ENCODE measurements at places on chromosomes 1 and 21.

GRCh38 chr1:11498956-11499594 lies 20.1 kb downstream of the DISP3 start:
- no peak for DNase-seq

DNA sequence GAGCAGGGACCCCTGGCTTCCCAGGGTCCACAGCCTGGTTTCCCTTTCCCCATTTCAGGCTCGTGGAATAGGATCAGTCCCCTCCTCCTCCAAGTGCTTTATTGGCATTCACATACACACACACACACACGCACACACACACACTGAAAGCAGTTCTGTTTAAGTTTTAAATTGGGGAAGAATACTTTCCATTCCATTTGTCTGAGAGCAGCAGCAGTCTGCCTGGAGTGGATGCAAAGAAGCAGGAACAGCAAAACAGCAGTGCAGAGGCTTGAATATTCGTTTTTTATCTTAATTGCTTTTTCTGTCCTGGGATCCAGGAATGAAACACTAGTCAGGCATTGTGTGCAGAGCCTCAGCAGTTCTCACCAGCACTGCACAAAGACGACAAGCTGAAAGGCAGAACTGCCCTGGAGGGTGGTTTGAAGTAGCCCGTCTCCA lies 7.1 kb downstream of the CYB561D1 start:
- peak; percentile 62 for DNase-seq

DNA sequence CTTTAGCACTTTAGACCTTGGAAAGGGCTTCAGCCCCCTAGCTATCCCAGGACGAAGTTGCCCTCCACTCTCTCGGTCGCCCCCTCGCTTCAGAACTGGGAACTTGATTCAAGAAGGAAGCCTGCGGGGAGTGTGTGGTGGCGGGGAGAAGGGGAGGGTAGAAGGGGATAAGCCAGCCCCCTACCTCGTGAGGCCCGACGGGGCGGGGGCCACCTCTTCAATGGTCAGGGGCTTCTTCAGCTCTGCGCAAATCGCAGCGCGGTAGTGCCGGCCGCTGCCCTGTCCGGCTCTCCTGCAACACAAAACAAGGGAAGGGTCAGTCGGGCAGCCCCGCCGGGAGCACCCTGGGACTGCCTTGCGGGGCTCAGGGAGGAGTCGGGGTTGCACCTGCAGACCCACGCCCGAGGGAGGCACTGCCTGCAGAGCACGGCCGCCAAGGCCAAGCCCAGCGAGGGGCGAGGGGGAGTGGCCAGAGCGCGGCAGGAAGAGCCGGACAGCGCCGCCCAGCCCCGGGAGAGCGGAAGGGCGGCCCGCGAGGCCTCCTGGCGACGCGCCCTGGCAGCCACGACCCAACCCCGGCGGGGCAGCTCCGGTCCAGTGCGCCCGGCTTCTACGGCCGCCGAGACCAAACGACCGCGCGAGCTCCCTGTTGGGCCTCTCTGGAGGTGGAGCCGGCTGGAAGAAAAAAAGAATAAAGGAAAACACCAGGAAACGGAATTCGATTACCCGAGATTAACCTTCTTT lies 56.2 kb upstream of the RASAL2 start:
- peak; percentile 93 for DNase-seq

GRCh38 chr1:185564816-185565215 lies 169.4 kb upstream of the HMCN1 start:
- DNase-seq, result no peak

GRCh38 chr1:60969971-60970509 lies 112.3 kb upstream of the NFIA start:
- peak; percentile 46 for DNase-seq

DNA sequence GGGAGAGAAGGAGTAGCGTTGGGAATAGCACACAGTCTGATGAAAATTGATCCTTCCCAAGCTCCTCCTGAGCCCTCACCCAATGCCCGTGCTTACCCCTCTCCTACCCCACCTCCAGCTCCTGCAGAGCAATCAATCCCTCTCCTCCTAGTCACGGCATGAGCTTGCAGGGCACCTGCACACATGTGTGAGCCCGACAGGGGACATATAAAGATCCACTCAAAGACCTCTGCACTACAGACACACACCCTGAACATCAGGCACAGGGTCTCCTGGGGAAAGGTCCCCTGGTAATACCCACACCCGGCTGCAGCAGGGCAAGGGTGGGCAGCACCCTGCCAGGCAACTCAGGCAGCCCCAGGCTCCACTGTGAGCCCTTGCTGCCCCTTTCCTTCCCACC lies 426 bp downstream of the VSIG8 start:
- no peak for DNase-seq

DNA sequence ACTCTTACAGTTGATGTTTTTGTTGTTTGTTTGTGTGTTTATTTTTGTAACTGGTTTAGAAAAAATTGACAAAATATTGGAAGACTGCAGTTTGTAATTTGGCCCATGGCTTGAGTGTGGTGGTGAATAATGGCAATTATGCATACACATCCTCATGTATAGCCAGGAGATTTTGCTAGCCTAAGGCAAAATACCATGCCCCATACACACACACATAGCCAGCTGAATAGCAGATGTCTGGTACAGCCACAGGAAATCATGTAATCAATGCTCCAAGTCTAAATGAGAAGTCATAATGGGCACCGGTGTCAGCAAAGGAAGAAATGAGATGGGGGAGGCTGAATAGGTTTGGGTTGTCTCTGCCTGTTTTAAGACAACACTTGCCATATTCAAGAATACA lies 135.2 kb upstream of the COA6 start:
- DNase-seq, result no peak

GRCh38 chr1:3814065-3814464 lies 17.8 kb upstream of the LRRC47 start:
- no peak for DNase-seq

DNA sequence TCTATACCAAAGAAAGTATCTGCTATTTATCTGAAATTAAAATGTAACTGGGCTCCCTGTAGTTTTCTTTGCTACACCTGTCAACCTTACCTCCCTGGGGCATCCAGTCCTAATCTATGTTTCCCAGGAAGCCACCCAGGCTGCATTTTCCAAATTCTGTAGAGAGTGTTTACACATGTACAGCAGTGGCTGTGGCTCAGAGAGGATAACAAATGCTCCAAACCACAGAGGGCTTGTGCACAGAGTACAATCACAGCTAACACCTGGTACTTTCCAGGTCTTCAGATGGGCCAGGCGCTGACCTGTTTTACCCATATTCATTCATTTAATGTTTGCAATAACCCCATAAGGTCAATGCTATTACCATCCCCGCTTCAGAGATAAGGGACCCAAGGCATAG lies 146.5 kb upstream of the TNR start:
- DNase-seq, result no peak

- no peak for DNase-seq
Measured at GRCh38 chr21:17900990-17901385, 81.8 kb upstream of the C21orf91 start.

DNA sequence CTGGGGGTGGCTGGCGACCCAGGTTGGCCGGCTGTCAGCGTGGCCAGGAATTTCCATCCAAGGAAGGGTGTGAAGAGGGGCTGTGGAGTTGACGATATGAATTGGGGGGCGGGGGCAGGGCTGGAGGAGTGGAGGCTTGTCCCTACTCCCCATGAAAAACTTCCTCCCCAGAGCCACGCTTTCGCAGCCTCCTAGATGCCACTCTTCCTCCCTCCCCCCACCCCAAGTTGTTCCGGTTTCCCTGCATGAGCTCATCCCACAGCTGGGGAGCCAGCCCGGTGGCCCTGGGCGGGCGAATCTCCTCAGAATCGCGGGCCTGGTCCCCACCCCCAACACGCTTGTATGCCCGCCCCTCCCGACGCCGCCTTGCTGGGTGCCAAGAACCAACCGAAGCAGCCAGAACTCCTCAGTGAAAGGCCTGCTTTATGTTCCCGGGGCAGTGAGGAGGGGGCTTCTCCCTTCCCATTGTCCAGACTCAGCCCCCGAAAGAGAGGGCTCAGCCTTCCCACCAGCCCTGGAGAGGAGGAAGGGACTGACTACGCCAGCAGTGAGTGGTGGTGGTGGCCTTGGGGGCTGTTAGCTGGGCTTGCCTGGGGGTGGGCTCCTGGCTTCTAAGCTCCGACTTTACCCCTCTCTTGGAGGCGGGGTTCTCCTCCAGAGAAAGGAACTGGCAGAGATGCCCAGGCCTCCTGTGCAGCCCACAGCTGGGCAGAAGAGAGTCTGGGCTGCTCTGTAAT lies 1.8 kb upstream of the CSMD2 start:
- peak; percentile 23 for DNase-seq

- DNase-seq, result no peak
Measured at GRCh38 chr1:185207980-185208602, 51.1 kb downstream of the SWT1 start.

- DNase-seq, result no peak
Measured at GRCh38 chr1:45458894-45459293, 32.1 kb downstream of the TESK2 start.

DNA sequence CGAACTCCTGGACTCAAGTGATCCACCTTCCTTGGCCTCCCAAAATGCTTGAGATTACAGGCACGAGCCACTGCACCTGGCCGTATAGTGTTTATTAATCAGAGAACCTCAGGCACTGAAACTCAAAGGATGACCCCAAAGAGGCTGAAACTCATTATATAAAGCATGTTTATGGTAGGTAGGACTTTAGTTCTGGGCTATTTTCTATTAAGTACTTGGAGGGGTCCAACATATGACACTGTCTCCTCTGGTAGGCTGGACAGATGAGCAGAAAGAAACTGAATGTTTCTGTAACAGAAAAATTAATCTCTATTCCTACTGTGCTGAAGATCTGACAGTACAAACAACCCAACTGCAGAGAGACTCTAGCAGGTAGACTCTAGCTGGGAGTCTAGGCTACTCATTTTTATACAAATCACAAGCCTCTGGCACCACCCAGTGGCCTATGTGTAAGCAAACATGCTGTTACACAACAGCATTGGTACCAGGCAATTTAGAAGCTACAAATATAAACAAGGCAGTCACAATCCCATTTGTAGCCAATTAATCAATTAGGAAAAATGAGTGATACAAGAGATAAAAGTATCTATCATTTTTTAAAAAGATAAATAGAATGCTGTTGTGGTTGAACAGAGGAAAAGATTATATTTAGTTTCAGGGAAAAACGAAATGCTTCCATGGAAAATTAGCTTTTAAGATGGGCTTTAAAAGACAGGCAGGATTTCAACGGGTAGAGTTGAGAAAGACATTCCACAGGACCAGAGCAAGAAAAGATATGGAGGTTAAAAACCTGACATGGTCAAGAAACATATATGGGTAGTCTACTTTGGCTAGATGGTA lies 10.4 kb downstream of the DCAF8 start:
- peak; percentile 83 for DNase-seq

GRCh38 chr21:44300262-44300959 lies 558 bp downstream of the PFKL start:
- DNase-seq, result peak; percentile 87

DNA sequence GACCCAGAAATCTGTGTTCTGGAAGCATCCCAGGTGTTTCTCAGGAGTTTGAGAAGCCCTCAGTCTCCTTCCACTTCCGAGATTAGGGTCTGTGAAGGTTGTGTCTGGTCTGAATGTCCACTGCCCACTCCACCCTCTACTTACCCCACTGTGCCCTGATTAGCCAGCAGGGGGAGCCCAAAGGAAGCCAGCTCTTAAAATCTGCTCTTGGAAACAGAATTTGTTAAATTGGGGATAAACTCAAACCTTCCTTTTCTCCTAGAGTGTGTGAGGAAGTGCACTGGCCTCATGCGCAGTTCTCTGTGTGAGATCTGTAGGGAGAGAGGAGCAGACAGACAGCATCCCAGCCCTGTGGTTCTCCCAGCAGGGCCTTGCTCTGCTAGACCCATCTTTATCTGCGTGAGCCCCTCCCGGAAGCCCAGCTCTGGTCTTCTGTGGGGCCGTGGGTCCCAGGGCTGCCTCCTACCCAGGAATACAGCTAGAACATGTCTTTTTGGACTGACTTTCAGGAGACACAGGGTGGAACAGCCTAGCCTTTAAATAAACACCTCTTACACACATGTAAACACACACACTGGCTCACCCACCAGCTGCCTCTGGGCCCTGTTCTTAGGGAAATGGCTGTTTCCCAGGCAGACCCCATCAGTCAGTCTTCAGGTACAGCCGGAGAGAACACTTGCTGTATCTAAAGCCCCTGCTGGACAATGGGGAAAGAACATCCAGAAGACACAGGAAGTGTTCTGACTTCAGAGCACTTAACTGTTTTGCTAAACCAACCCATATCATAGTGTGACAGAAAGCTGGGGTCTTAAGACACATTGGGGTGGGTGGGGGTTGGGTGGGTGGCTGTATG lies 52.2 kb downstream of the SMYD2 start:
- peak; percentile 76 for DNase-seq

DNA sequence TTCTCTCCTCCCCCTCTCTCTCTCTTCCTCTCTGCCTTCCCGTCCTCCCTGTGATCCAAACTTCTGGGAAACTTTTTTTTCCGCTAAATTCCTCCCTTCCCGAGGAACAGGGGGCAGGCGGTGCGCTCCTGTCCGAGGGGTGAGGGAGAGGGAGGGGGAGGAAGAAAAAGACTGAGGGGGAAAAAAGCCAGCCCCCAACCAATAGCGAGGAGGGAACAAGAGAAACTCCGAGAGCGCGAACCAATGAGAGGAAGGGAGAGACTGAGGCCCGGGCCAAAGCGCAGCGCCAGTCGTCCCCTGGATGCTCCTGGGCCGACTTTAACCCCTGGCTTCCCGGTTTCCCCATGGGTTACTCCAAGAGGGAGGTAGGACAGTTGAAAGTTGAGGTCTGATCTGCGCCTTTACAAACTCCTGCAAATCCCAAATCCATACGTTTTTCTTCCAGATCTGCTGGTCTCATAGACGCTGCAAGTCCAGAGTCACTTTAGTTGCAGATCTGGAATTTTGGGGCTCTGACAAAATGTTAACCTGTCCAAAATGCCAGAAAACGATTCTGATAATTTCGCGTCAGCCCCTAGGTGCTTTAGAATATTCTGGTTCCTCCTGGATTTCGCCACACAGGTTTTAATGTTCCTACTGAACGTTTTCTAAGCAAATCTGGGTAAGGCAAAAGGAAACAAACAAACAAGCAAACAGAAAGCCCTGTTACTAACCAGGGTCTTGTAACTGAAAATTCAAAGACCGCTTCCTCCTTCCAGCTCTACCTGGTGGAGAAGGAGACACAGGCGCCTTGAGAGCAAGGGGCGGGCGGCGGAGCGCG lies at the start of gene TBX15:
TBX15 (minus strand) TSS at position 158 of the 820 bp plus-strand sequence. CDS start 548 bp downstream, outside the sequence.
- peak; percentile 51 for DNase-seq

DNA sequence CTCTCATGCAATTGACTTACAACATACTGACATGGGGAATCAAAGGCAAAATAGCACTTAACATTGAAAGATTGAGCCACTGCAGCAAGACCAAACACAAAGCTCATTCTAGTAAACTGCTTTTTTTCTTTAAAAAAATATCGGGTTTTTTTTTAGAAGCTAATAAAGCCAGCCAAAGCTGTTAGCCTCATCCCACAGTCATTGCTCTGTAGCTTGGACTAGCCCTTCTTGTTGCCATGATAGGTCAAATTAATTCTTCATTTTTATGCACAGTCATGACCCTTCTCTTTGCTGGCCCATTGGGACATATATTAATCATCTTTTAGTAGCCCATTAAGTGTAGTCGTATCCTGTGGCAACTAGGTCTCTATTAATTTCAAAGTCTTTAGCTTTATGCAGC lies 231.3 kb downstream of the ADGRL2 start:
- no peak for DNase-seq

- DNase-seq, result no peak
Measured at GRCh38 chr21:46017148-46017547, 35.6 kb downstream of the COL6A1 start.
